ENCODE measurements at places on chromosomes 12 and 14.
A peak's percentile ranks its signal among the peaks of the same experiment; 100 is the strongest.

GRCh38 chr14:55121628-55122439 lies 7.2 kb upstream of the LGALS3 start:
- DNase-seq, result no peak

DNA sequence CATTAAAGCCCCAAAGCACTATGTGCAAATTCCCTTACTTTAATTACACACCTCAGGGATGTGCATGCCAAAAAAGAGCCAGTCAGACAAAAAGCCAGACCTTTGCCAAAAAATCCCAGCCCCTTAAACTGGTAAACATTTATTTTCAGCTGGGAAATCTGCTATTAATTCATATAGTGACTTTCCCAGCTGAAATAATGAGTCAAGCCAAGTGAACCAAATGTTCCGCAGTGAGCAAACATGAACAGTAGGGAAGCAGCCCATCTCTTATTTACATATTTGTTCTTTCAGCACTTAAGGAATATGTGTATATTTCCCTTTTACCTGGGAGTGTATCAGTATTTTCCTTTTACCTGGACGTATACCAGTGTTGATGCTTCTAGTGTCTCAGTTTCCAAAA lies 44.0 kb upstream of the OTX2 start:
- DNase-seq, result no peak

- no peak for DNase-seq
Observed at GRCh38 chr14:68593806-68594536, 198.9 kb downstream of the ZFP36L1 start.

GRCh38 chr12:82529101-82529500 lies 157.6 kb upstream of the TMTC2 start:
- DNase-seq, result no peak

DNA sequence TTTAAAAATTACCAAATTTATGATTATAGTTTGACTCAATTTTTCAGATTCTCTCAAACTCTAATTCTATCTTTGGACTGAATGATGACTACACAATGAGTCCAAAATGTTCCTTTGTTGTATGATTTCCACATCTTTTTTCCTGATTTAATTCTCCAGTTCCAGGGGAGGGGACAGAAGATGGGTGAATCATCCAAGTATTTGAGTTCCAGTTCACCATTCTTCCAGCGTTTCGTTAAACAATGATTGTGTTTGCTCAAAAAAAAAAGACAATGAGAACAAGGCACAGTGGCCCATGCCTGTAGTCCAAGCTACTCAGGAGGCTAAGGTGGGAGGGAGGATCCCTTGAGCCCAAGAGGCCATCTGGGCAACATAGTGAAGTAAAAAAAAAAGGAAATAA lies 23.8 kb downstream of the BAZ1A start:
- DNase-seq, result no peak

DNA sequence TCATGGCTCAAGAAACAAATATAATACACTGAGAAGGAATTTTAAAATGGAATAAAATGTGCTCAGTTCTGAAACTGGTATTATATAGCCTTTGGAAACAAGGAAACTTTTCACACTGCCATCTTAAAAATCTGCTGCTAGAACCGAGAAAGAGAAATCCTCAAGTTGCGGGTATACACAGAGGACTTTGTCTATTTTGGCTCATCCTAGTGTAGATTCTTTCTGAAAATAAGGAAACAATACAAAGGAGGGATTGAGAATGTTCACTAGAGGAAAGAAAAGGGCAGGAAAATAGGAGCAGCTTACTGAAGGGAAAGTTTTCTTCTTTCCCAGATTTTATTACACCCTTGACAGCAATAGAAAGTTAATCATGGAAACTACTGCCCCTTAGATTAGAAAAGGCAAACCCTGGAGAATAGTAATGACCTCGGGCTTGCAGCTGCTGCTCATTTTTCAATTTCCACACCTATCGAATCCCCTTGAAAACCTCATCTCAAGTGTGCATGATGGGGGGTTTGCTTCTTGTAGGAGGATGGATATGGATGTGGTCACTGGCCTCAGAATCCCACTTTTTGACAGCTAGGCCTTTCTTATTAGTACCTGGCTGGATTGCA lies 104.6 kb downstream of the DAAM1 start:
- no peak for DNase-seq

GRCh38 chr12:79765157-79765556 lies 74.4 kb upstream of the PAWR start:
- no peak for DNase-seq

DNA sequence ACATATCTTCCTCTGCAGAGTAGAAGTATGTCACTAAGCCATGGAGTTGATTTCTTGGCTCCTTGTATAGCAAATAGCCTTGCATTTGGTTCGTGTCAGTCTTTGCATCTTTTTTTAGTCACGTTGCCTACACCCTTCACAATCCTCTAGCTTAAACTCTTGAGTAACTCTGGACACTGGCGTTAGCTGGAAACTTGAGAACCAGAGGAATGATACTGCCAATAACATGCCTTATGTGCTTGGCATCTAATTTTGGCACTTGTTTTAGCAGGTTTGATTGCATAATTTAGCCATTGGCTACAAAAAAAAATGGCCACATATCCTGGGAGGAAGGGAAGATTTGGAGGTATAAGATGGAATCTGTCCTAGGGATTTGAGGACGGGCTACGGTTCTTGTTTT lies 136.2 kb downstream of the ETV6 start:
- no peak for DNase-seq

DNA sequence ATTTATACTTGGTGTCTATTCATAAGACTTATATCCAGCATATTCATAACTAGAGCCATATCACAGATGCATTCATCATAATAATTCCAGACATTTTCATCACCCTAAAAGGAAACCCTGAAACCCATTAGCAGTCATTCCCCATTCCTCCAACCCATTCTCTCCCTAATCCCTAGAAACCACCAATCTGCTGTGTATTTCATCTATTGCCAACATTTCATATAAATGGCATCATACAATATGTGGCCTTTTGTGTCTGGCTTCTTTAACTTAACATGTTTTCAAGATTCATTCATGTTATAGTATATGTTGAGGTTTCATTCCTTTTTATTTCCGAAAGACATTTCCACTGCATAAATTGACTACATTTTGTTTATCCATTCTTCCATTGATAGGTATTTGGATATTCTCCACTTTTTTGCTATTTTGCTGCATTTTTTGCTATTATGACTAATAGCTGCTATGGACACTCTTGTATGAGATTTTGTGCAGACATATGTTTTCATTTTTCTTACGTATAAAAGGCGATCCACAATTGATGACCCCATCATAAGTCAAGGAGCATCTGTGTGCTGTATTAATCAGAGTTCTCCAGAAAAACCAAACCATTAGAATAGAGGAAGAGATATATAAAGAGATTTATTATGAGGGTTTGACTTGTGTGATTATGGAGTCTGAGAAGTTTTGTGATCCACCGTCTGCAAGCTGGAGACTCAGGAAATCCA lies 5.1 kb upstream of the OAS2 start:
- DNase-seq, result no peak

GRCh38 chr12:19561411-19561961 lies 122.2 kb downstream of the AEBP2 start:
- DNase-seq, result no peak

DNA sequence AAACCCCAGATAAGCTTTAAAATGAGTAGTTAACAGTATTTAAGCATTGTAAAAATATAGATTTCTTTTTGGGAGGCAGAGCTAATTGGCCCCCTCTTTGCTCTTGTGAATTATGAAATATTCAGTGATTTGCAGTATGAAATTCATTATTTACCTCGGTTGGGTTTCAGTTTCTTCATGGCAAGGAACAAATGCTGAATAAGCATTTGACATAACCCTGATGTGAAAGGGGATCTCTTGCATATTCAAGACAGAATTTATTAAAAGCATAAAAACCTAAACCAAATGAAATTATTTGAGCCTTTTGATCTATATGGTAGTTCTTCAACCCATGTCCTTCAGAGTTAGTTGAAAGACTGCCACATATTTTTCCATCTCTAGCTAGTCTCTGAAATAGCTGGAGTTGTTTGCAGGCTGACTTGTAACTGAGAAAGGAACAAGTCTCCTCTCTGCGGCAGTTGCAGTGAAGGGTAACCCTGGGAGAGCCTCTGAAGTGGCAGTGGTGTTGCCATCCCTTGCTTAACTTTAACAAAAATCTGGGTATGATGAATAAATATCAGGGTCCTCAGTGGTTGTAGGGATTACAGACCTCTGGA lies 690 bp downstream of the AKAP6 start:
- DNase-seq, result no peak

GRCh38 chr14:77562681-77563080 lies 53.8 kb downstream of the SPTLC2 start:
- no peak for DNase-seq

DNA sequence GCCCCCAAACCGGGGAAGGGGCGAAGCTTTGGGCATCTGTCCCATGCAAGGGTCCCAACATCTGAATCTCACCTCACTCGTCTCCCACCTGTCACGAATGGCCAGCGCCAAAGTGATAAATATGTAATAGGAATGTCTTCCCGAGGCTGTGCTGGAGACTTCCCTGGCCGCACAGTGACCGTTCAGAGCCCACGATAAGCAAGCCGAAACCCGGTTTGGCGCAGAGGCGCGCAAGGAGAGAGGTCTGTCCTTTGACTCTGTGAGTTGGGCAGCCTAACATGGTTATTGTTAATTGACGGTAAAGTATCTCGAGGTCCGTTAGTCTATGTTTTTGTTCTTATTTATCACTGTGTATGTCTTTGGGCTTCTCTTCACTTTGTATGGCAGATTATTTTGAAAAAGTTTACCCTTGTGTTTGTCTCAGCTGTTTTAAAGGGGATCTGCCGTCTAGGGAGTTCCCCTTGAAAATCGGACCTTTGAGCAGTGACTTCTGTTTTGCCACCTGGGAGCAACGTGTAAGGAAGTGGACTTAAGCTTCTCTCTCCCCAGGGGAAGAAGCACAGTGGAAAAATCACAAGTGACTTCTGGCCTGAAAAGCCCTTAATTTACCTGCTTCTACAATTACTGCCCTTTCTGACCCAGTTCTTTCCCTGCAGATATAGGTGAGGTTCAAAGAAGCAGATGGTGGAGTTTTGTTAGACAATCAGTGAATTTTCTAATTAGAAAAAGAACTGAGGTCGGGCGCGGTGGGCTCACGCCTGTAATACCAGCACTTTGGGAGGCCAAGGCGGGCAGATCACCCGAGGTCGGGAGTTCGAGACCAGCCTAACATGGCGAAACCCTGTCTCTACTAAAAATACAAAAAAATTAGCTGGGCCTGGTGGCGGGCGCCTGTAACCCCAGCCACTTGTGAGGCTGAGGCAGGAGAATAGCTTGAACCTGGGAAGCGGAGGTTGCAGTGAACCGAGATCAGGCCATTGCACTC lies 1.1 kb upstream of the TM9SF1 start:
- no peak for DNase-seq

GRCh38 chr12:2439332-2440100 lies 355.3 kb upstream of the FKBP4 start:
- DNase-seq, result no peak

DNA sequence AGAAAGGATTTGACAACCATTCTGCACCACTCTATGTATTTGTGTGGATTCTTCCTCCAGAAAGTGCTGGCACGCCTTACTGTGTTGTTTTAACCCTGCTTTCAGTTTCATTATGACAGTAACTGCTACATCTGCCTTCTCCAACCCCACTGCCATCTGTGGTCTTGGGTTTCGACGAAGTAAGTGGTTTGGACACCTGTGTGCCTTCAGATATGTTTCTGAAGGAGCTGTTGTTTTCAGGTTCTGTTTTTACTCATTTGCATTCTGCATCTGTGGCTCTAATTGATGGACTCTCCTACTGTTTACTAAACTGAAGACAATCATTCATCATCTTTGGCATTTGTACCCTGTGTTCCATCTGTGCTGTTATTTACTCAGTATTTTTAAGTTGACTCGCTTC lies 4.1 kb downstream of the TSHR start:
- no peak for DNase-seq

DNA sequence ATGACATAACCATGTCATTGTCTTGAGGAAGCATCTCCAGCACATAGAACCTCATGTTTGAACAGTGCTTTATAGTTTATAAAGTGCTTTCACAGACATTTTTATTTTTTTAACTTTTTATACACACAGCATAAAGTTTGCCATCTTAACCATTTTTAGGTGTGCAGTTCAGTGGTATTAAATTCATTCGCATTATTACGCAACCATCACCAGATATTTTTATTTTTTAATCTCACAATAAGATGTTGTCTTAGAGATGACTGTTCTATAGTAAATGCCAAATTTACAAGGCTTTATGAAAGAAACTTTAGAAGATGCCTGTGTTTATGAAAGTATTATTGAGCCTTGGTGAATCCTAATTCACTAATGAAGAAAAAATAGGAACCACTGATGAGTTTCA lies 19.9 kb downstream of the CYP46A1 start:
- DNase-seq, result no peak

DNA sequence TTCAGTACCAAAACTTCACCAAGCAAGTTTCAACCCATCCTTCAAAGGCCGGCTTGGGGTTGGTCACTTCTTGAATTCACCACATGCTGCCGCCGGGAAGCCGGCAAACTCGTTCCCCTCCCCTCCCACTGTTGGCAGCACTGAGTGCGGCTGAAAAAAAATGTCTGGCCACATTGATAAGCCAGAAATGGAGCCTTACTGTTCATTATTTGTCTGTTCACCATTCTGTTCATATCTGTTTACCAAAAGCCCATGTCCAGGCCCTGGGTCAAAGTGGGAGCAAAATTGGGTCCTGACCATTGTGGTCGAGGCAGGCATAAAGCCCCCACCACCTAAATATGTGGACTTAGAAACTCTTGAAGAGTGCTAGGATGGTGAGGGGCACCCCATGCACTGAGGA lies 7.3 kb upstream of the HSP90AA1 start:
- no peak for DNase-seq

GRCh38 chr14:55354500-55354899 lies 57.1 kb downstream of the ATG14 start:
- DNase-seq, result peak; percentile 76

- DNase-seq, result no peak
Observed at GRCh38 chr14:54085841-54086240, 129.2 kb upstream of the BMP4 start.

DNA sequence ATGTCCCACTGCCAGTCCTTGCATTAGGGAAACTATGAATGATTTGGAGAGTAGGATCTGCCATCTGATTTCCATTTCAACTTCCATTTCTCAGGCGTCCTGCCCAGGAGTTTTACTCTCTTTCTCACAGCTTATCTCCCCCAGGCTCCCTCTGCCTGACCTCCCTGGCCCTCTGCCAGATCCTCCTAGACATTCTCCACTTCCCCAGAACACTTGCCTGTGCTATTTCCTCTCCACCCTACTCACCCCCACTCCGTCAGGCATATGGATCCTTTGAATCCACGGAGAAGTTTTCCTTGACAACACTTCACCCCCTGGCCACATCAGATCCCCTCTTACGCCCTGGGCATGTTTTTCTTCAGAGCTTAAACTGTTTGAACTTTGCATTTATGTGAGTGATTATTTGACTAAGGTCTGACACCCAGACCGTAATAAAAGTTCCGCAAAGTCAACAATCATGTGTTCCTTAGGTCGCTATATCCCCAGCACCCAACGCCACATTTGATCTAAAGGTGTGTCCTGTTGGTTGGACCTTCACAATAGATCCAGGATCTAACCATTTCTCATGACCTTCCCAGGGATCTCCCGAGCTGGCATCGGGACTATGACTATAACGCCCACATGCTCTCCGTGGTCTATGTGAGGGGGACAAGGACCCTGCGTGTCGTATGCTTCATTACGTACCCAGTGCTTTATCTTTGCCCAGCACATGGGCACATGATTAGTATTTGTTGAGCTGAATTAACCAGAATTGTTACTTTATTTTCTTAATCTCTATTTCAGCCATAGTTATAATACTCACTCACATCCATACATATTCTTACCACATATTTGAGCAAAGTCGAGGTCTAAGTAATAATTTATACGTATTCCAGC lies 255.8 kb upstream of the FOXN3 start:
- no peak for DNase-seq

- DNase-seq, result no peak
Observed at GRCh38 chr12:51898937-51899336, 8.4 kb upstream of the ACVRL1 start.
